ENCODE measurements at places on chromosomes 1 and 21.

- no peak for DNase-seq
Observed at GRCh38 chr1:177650947-177651346, 318.9 kb downstream of the SEC16B start.

GRCh38 chr1:111101854-111102642, 37.8 kb downstream of the DRAM2 start:
- no peak for DNase-seq

DNA sequence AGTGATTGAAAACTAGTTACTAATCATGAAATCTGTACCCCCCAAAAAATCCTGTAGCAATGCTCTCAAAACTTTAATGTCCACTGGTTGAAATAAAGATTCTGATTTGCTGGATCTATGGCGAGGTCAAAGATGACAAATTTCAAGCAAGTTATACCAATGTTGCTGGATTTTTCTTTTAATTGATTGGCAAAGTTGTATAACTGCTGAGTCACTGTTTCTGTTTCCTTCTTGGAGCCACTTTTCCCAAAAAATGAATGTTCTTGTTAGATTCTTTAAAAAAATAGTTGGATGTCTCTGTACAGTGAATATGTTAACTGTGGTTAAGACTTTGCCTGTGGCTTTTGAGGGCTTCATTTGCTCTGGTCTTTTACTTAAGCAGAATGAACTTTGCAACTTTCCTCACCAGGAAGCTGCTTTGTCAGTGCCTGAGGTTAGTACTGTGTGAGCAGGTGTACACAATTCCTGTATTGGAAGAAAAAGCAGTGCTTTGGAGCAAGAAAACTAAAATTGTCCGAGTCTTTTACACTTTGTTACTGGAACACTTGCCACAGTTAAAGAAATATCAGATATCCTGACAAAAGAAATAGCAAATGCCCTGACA, 1211.9 kb downstream of the MRPL39 start:
- DNase-seq: no peak

GRCh38 chr1:209607795-209608178, 24.3 kb downstream of the CAMK1G start:
- no peak for DNase-seq

- DNase-seq: no peak
Observed at GRCh38 chr21:17514124-17514845, 1.4 kb downstream of the CXADR start.

GRCh38 chr1:175976865-175977642, 230.0 kb downstream of the COP1 start:
- DNase-seq: no peak

GRCh38 chr1:234899041-234899729, 229.5 kb downstream of the TOMM20 start:
- no peak for DNase-seq

DNA sequence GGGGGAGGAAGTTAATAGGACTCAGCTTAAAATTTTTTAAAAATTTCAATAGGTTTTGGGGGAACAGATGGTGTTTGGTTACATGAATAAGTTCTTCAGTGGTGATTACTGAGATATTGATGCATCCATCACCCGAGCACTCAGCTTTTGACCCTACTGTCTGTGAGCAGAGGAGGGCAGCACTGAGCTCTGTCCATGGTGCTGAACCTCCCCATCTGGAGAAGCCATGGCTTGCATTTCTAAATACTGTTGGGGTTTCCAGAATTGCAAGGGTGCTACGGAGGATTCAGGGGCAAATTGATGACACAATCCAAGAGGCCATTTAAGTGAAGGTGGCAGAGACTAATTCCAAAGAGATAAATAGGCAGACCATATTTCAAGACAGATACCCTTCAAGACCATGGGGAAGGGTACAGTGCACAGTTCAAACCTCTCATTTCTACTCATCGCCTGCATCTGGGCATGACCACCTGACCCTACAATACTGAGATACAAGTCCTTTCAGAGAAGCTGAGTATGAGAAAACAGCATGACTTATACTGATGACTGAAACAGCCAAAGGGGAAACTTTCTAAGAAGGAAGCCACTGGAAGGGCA, 17.2 kb downstream of the SYT2 start:
- peak; percentile 63 for DNase-seq

DNA sequence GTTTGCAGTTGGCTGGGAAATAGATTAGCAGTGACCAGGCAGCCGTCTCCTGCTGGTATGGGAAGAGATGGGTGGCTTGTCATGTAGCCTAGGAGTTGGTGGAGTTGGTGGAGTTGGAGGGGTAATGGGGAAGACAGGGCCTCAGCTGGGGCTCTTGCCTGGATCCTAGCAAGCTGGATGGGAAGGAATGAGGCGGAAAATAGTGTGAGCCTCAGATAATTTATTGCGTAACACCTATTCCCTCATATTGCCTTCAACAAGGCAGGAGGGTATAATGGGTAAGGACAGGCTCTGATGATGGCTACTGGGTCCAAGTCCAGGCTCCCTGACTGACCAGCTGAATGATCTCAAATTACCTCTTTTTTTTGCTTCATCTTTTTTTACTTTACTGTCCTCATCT, 12.6 kb downstream of the MAP7D1 start:
- DNase-seq: no peak

DNA sequence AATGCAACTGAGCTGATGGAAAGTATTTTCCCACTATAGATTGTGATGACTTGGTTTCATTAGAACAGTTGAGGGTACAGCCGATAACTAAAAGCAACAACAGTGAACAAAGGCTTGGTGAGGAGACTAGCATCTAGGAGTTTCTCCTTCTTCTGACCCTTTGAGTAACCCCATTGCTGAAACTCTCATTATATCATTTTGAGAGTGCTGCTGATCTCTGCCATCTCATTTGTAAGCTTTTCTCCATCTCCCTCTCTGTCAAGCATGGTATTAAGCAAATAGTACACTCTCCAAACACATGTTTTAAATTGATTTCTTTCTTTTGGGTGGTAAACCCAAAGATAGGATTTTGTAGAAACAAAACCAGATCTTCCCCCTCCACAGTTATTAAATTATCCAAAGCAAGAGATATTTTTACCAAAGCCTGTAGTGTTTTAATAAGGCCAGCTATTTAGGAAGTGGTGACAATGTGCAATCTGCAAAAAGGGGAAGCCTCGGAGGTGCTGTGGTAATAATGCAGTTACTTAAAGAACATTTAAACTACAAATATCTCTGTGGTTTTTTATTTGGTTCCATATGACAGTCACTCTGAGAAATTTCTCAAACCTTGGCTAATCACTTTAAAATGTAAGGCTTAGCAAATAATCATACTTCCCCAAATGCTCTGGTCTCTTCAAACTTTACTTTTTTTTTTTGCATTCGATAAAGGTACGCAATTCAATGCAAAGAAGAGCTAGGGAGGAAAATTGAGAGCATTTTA, 287.5 kb downstream of the HLX start:
- no peak for DNase-seq

DNA sequence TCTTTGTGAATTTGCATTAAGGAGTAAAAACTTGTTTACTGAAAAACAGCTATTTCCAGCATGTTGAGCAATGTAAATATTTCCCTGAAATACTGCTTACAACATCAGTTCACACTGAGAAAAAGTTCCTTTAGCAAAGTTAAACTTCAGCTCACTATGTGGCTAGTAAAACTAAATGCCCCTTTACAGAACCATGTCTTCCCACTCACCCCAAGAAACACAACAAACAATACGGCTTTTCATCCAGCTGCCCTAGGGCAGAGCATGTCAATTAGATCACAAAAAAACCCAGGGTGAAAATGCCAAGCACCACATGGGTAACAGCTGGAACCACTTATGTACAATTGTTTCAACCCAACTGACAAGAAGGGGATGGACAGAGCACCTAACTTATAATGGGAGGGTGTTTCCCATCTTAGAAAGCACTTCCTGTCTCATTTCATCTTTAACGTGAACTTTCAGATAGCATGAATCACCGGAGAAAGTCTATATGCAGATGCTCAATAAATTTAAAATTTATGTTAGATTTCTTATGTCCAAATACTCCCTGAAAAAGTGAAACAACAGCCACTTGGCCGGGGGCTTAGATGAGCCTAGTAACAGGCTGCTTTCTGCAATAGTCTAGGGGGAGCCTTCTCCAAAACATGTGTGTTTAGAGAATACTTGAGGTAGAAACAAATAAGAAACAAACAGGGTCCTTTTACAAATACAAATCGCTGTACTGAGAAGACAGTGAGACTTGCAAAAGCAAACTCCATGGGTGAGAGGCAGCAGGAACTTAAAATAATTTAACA, 6.6 kb downstream of the NID1 start:
- no peak for DNase-seq

DNA sequence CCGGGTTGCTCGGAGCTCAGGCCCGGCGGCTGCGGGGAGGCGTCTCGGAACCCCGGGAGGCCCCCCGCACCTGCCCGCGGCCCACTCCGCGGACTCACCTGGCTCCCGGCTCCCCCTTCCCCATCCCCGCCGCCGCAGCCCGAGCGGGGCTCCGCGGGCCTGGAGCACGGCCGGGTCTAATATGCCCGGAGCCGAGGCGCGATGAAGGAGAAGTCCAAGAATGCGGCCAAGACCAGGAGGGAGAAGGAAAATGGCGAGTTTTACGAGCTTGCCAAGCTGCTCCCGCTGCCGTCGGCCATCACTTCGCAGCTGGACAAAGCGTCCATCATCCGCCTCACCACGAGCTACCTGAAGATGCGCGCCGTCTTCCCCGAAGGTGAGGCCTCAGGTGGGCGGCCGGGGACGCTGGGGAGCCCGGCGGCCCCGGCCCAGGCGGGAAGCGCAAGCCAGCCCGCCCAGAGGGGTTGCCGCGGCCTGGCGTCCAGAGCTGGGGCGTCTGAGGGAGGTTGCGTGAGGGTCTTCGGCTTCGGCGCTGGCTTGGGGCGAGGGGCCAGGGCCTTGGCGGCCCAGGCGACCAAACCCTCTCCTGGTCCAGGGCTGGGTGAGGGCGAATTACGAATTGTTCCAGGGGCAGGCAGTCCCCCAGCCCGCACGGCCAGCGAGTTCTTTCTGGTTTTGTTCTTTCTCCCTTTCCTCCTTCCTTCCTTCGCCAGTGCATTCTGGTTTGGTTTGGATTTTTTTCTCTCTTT, 805 bp downstream of the SIM2 start:
- DNase-seq: no peak

DNA sequence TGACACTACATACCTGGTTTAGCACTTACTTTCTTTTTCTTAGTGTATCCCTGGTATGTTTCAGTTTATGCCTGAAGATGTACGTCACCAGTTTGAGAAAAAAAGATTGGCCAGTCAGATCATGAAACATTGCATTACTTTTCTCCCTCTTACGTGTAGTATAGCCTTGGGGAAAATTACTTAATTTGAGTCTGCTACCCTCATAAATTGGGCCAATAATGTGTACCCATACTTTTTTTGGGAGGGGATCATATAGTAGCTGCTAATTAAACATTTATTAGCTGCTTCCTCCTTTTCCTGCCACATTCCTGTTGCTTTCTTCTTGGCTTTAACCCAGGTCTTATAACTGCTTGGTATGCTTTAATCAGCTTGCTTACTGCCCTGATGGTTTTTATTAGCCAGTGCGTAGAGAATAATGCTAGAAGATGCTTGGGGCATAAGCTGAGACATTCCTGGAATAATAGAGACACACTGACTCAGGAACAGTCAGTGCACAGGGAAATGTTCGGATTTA, 32.1 kb downstream of the RABGAP1L start:
- no peak for DNase-seq

- DNase-seq: no peak
Observed at GRCh38 chr1:220908757-220909156, 29.5 kb downstream of the HLX start.

DNA sequence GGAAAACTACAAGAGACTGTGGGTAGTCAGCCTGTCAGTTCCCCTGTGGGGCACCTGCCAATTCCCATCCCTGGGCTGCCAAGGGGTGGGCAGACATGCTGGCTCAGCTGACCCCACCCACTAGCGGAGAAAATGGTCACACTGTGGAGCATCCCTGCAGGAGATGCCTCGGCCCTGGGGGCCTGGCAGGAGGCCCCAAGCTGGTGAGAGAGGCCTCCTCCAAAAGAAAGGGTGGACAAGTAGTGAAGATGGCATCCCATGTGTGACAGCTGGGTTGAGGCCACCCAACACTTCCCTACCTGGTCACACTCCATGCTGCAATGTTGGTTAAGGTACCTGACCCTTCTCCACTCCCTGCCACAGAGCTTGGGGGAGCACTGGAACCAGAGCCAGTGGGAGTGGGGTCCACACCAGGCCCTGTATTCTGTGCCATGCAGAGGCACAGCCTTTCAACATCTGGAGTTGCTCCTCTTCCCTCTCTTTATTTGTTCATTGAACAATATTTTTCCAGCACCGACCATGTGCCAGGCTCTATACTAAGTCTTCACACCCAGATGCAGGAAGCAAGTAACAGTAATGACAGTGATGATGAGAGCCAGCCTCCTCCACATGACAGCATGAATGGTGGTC, 59.5 kb downstream of the KLHDC7A start:
- no peak for DNase-seq

DNA sequence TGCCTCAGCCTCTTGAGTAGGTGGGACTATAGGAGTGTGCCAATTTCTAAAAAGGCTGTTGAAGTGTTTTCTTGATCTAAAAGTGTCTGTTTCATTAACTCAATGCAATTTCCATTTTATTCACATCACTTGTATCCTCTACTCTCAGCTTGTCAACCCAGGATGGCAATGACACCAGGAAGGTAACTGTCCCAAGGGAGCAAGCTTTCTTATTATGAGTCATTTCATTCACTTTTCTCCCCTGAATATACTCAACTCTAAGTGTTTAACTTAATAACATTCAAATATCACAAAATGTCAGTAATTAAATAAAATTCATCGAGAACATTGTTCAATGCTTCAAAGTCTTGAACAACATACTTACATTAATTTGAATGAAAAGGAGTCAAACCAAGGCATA, 22.9 kb upstream of the GFI1 start:
- DNase-seq: no peak

GRCh38 chr1:168227620-168228019, 1.8 kb downstream of the SFT2D2 start:
- no peak for DNase-seq

GRCh38 chr1:201709564-201710295, 119.2 kb upstream of the IPO9 start:
- peak; percentile 19 for DNase-seq

DNA sequence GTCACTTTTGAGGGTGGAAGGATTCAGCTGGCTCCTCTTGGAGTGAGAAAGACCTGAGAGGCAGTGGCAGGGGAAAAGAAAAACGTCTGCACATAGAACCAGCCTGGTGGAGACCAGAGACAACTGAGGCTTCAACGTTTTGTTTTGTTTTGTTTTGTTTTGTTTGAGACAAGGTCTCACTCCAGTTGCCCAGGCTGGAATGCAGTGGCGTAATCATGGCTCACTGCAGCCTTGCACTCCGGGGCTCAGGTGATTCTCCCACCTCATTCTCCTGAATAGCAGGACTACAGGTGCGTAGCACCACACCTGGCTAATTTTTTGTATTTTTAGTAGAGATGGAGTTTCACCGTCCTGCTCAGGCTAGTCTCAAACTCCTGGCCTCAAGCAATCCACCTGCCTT, 12.3 kb downstream of the SHISAL2A start:
- DNase-seq: no peak

- DNase-seq: no peak
Observed at GRCh38 chr1:242554577-242554976, 30.1 kb upstream of the PLD5 start.
